B cell (primary cell): ENCODE measurements at places on chromosomes 7 and 10.

DNA sequence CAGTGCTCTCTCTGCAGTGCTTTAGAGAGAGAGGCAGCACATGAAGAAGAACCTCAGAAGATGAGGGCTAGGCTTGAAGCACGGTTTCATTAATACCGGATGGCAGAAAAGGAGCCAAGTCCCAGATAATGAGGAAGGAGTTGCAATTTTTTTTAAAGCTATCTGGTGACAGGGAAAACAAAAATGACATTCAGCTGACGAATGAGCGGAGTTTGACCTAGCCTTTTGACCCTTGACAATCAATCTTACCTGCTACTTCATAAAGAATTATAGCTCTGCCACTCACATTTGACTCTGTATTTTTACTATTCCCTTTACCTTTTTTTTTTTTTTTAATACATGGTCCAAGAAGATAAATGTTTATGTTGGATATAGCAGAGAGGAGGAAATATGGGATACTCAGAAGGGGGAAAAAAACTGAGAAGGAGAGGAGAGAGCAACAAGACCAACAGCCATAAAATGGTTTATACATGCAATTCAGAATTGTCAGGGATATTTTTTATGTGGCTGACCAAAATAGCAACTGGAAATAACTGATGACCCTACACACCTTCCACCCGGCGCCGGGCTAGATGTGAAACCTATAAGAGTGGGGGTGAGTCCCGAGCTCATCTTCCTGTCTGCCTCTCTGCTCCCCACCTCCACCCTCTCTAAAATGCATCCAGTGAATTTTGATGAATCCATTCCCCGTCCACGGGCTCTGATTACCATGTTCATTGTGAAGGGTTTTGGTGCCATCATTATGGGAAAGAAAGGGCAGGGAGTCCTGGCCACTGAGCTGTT is 274.4 kb upstream of the YAE1 start:
- DNase-seq: no peak

GRCh38 chr7:87028636-87029035 is 30.8 kb downstream of the ELAPOR2 start:
- no peak for DNase-seq

- DNase-seq: no peak
These were observed 372.9 kb downstream of the DNAJB6 start for GRCh38 chr7:157709531-157710251.

DNA sequence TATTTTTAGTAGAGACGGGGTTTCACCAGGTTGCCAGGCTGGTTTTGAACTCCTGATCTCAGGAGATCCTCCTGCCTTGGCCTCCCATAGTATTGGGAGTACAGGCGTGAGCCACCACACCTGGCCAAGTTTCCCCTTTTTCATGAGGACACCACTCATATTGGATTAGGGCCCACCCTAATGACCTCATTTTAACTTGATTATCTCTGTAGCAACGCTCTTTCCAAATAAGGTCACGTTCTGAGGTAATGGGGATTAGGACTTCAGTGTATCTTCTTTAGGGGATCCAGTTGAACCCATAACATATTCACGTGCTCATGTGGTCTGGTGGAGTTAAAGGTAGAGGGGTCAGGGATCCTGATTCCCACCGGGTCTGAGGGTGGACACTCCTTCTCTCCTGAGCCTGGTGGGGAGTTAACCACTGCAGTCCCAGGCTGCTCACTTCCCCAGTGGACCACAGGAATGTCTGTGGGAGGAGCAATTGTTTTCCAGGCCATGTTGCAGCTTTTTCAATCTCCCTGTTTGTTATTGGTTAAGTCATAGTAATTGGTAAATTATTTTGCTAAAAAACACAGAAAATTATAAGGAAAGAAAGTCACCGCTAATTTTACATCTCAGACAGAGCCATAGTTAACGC is 130.5 kb downstream of the GRK5 start:
- DNase-seq: no peak

DNA sequence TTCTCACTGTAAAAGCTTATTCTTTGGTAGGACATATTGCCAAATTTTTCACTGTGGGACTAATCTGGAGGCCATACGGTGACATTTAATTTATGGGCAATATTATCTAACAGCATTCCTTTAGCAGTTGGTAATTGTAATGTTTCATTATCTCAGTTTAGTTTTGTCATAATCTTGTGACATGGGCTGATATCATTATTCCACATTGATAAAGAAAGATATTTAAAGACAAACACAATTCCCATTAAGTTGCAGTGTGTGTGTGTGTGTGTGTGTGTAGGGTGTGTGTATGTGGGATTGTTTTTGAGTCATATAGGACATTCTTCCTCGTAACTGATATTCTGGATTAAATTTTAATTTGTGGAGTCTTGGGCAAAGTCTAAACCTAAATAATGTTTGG is 238.5 kb downstream of the PRKG1 start:
- DNase-seq: no peak

DNA sequence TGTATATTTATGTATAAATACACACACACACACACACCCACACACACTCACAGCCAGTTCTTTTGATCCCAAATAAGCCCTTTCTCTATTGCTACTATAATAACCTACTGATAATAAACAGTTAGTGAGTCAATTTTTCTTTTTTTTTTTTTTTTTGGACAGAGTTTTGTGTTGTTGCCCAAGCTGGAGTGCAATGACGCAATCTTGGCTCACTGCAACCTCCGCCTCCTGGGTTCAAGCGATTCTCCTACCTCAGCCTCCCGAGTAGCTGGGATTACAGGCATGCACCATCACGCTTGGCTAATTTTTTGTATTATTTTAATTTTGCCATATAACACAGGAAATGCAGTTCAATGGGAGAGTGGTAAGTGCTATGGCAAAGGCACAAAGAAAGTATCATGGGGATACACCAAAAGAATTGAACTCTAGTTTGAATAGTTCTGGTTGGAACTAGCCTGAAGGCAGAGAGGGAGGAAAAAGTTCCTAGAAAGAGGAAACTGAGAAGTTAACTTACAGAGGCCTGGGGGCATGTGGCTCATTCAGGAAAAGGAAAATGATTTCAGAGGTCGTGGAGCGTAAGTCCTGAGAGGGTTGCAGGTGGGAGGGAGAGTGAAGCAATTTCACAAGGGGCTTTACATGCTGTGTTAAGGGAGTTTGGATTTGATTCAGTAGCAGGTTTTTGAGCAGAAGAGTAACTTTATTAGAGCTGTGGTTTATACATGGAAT is 44.4 kb upstream of the JCAD start:
- DNase-seq: no peak

GRCh38 chr7:148521271-148521670 is 69.3 kb upstream of the C7orf33 start:
- no peak for DNase-seq
